Fibroblast of skin of left biceps (primary cell): ENCODE measurements at places on chromosomes 2 and 18.

GRCh38 chr2:195199864-195200263, 457.2 kb upstream of the SLC39A10 start:
- DNase-seq, result no peak

DNA sequence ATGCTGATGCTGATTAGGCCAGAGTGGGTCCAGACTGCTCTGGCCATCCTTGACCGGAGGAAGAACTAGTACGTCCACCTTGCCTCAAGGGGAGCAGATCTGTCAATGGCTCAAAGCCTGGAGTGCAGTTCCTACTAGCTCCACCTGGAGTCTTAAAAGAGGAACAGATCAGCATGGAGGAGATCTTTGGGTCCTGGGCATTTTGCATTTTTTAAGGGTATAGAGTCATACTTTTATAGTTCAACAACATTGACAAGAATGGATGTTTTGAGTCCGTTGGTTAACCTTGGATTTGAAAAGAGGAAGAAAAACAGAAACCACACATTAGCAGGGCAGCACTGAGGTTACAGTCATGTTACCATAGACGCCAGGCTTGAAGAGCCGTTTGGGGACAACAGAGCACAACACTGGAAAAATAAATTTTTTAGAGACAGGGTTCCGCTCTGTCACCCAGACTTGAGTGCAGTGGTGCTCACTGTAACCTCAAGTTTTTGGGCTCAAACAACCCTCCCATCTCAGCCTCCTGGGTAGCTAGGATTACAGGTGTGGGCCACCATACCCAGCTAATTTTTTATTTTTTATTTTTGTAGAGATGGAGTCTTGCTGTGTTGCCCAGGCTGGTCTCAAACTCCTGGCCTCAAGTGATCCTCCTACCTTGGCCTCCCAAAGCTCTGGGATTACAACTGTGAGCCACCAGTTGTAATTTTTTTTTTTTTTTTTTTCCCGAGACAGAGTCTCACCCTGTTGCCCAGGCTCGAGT, 78.5 kb downstream of the PRKCE start:
- DNase-seq, result no peak

- DNase-seq, result no peak
Observed at GRCh38 chr18:7901657-7902056, 334.5 kb downstream of the PTPRM start.

- DNase-seq, result no peak
Observed at GRCh38 chr2:7661502-7661901, 744.3 kb downstream of the RNF144A start.
